ENCODE measurements at places on chromosomes 6 and 20.

DNA sequence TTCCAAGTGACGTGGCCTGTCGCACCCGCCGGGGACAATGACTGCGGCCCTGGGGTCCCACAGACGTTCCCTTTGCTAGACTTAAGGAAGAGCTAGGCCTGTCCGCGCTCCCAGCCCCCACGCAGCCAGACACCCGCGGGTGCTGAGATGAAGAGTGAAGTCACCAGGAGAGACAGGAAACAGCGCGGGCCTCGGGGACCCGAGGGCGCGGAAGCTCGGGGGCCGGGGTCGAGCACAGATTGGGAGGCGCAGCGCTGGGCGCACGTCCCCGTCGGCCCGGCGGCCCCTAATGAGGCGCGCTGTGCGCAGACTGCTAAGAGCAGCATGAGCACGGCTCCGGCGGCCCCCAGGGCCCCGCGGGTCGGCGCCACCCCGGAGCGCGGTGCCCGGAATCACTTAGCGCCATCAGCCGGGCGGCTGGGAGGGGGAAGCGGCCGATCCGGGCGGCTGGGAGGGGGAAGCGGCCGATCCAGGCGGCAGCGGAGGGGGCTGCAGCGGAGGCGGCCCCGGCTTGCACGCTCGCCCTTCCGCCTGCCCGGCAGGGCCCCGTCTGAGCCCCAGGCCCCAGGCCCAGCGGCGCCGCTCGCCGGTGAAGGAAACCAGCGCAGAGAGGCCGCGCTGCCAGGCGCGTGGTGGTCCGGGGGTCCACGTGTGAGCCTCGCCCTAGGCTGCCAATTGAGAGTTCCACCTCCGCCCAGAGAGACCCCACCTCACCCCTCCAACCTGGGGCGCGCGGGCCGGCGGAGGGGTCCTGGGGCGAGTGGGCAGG, 8.3 kb upstream of the AVP start:
- no peak for DNase-seq

GRCh38 chr6:138182939-138183789, 21.4 kb downstream of the ARFGEF3 start:
- DNase-seq, result no peak

- peak; percentile 38 for DNase-seq
Observed at GRCh38 chr6:105620878-105621277, 218.0 kb upstream of the PREP start.

DNA sequence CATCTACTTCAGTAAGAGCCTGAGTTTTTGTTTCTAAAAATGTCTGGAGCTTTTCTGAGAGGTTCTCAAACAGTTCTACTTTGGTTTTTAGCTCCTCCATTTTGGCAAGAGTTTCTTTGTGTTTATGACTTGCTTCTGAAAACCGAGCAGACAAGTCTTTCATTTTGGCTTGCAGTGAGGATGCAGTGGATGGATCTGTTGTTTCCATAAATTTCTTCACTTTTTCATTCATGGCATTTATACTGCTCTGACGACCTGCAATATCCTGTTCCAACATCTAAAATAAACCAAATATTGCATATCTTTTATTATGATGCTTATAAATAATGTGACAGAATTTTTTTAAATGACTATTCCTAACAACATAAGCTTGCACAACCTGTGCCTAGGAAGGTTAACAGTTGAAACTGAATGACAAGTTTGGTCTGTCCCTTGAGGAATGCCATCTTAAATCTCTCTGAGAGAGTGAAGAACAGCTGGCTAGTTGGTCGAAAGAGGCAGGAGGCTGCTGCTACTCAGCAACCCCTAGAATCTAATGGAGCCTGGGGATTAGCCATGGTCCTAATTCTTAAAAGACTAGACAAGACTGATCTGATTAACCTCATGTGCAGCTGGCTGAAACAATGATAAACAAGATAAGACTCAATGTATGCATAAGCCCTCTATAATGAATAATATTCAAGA, 69.8 kb downstream of the DST start:
- no peak for DNase-seq

DNA sequence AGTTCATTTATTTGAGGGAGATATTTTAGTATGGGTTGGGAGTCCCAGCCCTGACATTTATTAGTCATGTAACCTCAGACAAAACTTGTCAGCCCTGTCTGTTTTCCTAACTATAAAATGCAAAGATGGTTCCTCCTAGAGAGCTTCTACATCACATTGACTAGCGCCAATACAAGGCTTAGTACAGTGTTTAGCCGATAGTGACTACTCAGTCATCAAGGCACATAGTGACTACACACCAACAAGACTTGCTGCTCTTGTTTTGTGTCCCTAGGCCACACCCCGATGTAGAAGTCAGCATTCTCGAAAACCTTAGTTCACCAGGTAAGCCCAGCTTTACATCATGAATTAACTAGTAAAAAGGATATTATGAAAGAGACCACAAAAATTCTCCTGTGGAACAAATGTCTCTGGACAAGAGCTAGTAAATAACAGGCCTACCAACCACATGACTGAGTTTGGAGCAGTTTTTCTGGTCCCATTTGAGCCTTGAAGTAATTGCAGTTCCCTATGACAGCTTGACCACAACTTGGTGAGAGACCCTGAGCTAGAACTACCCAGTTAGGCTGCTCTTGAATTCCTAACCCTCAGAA, 68.8 kb downstream of the PFDN4 start:
- no peak for DNase-seq

GRCh38 chr6:152048921-152049320, 241.4 kb downstream of the ESR1 start:
- DNase-seq, result no peak

- no peak for DNase-seq
Observed at GRCh38 chr6:157744102-157744601, 78.9 kb upstream of the SNX9 start.

- peak; percentile 86 for DNase-seq
Observed at GRCh38 chr6:43125119-43125518, 46.0 kb upstream of the SRF start.

GRCh38 chr6:36612101-36612625, 18.0 kb downstream of the SRSF3 start:
- DNase-seq, result no peak

GRCh38 chr6:132392792-132393191, 8.5 kb downstream of the MOXD1 start:
- DNase-seq, result peak; percentile 52

- peak; percentile 71 for DNase-seq
Observed at GRCh38 chr6:125950293-125950692, 6.3 kb upstream of the HINT3 start.

DNA sequence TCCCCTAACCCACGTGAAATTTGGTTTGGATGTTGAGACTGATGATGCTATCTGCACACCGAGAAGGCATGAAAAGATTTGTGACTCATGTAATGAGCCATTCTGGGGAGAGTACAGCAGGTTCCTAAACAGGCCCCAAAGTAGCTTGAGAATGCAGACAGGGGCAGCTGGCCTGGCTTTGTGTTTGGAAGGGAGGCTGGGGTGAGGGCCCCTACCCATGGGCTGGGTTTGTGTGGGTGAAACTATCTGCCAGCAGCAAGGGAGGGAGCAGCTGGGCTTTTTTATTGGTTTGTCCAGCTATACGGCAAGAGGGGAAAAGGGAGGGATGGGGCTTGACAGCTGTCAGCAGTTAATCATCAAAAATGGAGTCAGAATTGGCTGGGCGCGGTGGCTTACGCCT, 87.0 kb upstream of the RNF24 start:
- DNase-seq, result peak; percentile 47

DNA sequence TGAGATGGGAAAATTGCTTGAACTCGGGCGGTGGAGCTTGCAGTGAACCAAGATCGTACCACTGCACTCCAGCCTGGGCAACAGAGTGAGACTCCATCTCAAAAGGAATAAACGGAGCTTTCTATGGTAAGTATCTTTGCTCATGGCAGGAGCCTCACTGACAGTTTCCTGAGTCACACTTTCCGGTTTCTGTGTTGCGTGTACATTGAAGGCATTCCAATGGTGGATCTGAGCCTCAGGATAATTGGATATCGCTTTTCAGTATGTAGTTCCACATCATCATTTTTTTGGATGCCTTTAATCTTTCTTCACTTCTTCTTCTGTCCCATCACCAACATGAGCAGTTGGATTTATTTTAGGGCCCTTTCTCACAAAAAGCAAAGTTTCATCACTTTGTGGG, 28.6 kb upstream of the GTSF1L start:
- DNase-seq, result peak; percentile 72

GRCh38 chr20:49483696-49484123, 1.2 kb upstream of the KCNB1 start:
- no peak for DNase-seq

DNA sequence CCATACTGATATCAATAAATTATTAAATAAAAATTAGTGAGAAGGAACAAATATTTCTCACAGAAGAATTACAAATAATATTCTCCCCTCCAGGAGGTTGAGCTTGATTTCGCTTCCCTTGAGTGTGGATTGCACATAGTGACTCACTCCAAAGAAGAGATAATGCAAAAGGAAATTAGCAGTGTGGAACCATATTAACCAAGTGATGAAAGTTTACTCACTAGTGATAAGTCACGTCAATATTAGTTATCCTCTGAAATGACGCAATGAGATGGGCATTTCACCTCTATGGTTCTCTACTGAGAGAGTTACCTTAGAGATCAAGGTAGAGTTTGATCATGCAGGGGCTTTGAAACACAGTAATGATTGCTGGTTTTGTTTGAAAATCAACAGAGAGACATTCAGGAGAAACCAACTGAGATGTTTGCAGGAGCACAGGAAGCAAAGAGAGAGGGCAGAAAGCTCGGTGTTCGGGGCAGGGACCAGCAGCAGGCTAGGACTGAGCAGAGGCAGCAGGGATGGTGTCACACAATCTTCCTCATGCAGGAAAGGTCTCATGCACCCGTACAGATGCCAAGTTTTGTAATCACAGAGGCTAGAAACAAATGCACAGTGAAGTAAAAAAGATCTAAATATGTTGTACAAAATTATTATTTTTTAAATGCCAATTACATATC, 634.5 kb downstream of the QKI start:
- peak; percentile 34 for DNase-seq

DNA sequence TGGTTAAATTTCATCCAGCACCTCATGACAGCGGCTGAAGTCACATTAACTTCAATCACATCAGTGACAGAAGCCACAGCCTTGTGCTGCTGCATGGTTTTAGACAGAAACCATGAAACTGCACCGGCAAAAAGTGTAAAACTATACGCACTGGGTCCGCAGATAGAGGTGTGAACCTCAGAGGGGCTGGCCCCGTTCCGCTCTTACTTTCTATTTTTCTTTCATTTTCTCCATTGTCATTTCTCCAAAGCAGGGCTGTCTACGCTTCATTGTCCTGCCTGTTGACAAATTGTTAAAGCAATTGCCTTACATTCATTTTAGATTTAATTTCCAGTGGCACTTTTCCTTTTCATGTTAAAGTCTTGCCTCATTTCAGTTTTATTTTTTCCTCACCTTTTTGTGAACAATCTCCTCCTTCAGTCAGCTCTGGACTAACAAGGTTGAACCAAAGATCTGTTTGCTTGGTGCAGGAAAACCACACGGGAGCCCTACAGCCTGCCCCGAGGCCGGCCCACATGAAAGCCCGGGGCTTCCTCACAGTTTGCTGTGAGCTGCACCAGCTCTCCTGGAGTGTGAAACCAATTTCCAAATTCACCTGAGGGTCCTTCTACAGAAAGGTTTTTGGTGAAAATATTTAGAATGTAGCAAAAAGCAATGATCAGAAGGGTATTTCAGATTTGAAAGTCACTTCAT, 63.7 kb downstream of the PRR18 start:
- no peak for DNase-seq
